ENCODE measurements at places on chromosomes 7 and 10.

DNA sequence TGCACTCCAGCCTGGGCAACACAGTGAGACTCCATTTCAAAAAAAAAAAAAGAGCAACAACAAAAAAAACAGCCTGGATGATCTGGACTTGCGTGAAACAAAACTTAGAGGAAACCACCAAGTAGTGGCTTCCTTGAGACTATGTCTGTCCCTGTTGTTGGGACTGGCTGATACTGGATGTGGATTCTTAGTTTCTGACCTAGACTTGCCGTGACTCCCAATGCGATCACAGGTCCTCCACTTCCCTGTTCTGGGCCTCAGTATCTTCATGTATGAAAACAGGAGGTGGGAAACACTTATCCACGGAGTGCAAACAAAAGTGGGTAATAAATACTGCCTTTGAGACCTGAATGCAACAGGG, 125.7 kb downstream of the PRPF18 start:
- DNase-seq, result no peak

DNA sequence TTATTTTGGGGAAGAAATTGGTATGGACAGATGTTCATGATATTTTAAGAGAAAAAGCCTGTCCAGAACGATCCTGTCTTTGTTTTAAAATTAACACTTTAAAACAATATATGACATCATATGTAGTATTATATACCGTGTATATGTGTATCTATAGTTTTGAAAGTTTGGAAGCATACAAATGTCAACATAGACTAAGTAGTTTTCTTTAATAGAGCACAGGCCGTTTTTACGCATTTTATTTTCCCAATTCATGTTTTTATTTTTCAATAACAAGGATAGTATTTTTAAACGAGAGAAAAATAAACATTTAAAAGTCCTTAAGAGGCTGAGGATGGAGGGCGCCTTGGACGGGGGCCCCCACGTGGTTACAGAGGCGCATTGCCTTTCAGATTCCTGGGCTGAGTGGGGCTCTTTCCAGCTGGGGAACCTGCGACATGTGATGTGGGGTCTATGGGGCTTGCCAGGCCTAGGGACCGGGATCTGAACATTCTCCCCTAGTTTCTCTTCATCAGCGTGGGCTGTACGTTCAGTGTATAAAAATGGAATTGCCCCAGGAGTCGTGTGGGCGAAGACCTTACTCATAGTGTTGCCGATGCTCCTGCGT, 127.8 kb upstream of the ZNF746 start:
- no peak for DNase-seq

GRCh38 chr7:46352004-46352954, 431.2 kb upstream of the IGFBP3 start:
- no peak for DNase-seq

DNA sequence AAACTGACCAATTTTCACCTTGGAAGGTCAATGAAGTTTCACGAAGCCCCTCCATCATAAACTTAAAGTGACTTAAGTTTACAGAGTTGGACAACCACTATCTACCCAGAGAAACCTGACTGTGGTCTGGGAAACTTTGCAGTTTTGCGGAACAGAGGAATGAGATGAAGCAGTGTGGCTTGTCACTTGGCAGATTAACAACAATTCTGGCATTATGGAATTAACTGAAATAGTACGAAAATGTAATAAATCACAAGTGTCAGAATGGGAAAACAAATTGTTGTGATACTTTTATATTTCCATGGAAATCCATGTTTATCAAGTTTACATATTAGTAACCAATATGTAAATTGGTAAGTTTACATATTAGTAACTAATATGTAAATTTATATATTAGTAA, 4.9 kb downstream of the KMT2C start:
- DNase-seq, result no peak

GRCh38 chr7:75650062-75650461, 88.7 kb downstream of the HIP1 start:
- no peak for DNase-seq

DNA sequence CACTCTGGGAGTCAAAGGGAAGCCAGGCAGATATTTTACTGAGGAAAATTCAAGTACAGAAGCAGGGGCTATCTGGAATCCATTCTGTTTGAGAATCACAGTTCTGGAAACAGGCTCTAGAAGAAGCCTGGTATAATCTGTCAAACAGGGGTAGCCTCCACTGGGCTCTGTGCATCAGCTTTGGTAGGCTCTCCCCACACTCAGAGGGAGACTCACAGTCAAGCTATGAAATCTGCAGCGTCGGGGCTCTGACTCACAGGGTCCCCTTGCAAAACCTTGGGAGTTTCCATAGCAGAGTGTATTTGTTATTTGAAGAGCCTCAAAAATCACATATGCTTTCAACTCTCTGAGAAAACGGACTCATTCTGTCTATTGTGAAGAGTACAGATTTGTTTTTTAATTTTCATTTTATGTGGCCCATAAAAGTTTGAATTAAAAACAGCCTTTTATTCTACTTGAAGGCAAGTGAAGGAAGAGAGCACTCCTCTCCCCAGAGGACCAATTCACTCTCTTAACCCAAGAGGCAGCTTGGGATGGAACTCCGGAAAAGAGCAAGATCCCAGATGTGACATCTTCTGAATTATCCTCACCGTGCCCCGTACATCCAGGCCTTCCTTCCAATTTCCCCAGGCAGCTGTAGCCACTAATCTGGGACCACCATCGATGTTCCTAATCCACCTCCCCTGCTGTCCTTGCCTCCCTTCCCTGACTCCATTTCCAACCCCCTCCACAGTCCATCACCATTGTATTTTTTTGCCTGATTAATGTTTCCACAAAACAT, 590.9 kb upstream of the MGMT start:
- no peak for DNase-seq

DNA sequence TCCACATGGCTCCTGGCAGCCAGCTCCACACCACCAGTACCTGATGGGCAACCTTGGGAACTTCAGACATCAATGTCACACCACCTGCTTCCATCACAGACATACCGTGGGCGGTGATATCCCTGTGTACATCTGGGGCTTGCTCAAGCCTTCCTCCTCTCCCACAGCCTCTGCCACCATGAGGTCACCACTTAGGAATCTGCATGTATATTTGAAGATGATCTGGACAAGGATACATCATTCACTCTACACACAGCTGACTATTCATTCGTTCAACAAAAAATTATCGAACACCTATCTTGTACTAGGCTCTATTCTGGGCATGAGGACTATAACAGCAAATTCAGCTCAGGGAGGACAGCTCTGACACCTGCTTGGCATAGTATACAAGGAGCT, 6.8 kb downstream of the DLG5 start:
- no peak for DNase-seq

DNA sequence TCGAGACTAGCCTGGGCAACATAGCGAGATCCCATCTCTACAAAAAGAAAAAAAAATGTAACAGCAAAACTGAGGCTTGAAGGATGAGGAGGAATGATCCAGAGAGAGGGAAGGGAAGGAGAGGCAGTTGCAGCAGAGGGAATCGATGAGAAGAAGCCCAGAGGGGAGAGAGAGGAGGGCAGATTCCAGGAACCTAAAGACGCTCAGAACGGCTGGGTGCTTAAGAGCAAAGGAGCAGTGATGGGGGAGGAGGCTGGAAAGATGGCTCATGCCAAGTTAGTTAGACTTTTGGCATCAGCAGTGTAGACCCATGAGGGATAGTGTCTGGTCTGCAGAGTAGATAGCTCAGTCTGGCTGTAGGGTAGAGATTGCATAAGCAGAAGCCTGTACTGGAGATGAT, 10.3 kb upstream of the MUC17 start:
- no peak for DNase-seq

DNA sequence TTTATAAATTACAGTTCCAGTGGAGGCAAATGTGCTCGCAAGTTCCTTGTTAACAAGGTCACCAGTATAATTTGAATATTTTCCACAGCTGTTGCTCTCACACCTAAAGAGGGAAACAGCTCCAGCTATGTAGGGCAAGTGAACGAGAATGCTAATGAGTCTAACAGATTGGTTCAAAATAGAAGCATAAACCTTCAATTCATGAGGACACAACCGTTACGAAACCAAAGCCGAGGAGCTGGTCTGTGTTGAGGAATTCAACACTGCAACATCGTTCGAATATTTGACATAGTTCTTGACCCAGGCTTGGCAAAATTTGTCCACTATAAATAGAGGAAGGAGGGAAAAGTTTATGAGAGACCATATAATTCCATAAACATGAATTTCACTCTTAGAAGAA, 161.3 kb downstream of the KLF6 start:
- DNase-seq, result no peak

DNA sequence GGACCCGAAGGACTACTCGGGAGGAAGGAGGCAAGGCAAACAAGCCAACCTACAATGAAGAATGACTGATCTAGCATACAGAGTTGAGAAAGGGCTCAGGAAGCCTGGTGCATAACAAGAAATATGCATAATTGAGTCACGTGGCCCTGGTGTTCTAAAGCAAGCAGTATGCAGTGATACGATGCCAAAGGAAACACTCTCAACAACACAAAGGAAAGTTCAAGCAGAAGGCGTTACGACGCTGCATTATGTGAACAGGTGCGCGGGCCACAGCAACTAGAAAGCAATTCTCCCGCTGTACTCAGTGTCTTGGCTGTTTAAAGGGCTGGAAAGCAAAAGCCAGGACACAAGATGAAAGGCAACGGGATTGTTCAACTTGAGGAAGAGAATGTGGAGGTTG, 100.8 kb downstream of the PRTFDC1 start:
- no peak for DNase-seq

DNA sequence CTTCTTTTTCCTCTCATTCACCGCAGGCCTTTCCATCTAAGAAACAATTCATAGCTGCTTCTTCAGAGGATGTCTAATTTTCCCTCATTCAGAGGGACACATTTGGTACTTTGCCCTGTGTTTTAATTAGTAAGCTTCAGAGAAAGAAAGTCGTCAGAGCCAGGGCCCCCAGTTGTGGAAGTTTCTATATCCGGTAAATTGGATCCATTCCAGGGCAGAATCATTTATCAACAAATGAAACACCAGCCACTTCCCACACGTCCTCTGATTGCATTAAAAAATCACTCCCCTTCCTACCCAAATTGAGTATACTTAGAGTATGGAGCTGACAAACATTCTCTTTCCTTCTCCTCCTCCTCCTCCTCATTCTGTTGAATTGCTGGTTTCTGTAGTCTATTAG, 205.8 kb upstream of the HDAC9 start:
- no peak for DNase-seq

GRCh38 chr7:29806208-29806994, at the start of gene WIPF3:
Gene WIPF3 (plus strand): TSS chr7:29806508. CDS start chr7:29834725, 28,217 bp downstream.
- DNase-seq, result no peak

DNA sequence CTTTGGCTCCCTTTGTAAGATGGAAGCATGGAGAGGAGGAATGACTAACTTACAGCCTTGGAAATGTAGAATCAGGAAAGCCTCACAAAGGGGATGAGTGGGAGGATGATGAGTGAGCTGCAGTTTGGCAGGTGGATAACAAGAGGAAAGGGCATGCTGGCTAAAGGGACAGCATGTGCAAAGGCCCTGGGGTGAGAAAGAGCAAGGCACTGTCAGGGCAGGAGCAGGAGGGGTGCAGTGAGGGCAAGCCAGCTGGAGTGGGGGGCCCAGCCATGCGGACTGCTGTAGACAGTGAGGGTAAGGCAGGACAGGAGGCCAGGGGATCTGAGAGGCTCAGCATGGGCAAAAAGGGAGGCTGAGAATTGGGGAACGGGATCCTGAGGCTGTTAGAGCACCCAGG, 20.5 kb downstream of the TLL2 start:
- no peak for DNase-seq

DNA sequence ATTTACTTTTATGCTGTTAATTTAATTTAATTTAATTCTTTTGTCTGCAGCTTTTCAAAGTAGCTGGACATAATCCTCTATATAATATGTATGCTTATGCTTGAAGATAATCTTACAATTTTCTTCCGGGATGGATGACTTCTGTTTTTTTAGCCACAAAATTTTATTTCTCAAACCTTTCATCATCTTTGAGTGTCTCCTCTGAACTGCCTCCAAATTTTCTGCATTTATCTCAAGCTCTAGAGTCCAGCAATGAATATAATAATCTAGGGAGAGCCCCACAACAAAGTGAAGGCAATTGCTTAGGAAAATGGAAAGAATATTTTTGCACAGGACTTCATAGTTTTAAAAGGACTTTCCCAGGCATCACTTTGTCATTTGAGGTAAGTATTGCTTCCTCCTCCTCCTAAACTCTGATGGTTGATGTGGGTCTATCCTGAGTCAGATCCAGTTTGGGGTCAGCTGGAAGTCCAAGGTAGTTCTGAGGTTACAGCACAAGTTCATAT, 53.7 kb upstream of the FAM3C start:
- no peak for DNase-seq

- DNase-seq, result no peak
These were observed 185.5 kb downstream of the CFTR start for GRCh38 chr7:117665368-117665767.

GRCh38 chr7:85061456-85061855, 125.4 kb downstream of the SEMA3D start:
- DNase-seq, result no peak

- DNase-seq, result no peak
These were observed 3.8 kb downstream of the SPRN start for GRCh38 chr10:133420579-133420978.

Measured in stimulated activated CD4-positive, alpha-beta T cell treated with anti-CD3 and anti-CD28 coated beads, TNF-alpha, amount 100 ng/mL, for 1 hour (primary cell).